Activated naive CD8-positive, alpha-beta T cell treated with anti-CD3 and anti-CD28 coated beads, Interleukin-2, amount 10 ng/mL, durations not matched to agents 7 days and 5 days (primary cell): ENCODE measurements at places on chromosomes 3 and 15. TPM values are rescaled to one million over a fixed set of nuclear protein-coding genes. Genes with fewer than 3 reads are reported as not detected.

DNA sequence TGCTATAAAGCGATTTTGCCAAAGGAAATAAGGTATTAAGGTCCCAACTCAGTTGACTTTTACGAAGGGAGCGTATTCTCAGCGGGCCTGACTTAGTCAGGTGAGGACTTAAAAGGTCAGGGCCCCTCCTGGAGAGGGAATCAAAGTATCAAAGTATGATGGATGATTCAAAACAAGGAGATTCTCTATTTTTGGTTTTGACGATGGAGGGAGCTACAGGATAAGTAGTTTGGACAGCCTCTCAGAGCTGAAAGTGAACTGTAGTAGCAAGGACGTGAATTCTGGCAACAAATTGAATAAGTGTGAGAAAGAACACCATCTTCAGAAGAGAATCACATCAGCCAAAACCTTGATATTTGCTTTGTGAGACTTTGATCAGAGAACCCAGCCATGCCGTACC lies 1186.5 kb downstream of the SI start:
- H3K4me3 ChIP-seq: no peak overlapping the region
- H3K27me3 ChIP-seq: no peaks in the 10 kb centered on the region
- H3K27ac ChIP-seq: no peak overlapping the region
- no peaks in the 10 kb centered on the region for H3K4me1 ChIP-seq
- no peaks in the 10 kb centered on the region for H3K36me3 ChIP-seq

DNA sequence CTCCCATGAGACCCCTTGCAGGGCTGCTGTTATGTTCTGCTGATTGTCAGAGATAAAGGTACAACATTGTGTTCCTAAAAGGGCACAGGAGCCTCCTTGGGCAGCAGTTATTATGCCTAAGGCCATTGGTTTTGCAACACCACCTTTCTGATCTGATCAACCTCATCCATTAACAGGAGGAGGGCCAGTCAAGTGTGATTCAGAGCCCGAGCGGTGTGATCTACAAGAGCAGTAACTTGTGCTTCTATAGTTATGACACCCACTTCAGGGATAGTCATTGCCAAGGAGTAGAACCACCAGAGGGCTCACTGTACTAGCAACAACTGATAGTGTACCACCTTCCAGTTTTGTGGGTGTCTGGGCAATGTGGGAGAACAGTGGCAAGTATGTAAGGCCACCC lies 1457.9 kb upstream of the CADM2 start:
- H3K4me3 ChIP-seq: no peak overlapping the region
- H3K27me3 ChIP-seq: no peaks in the 10 kb centered on the region
- DNase-seq: no peak
- H3K36me3 ChIP-seq: no peaks in the 10 kb centered on the region
- no peak overlapping the region for H3K27ac ChIP-seq
- H3K4me1 ChIP-seq: no peaks in the 10 kb centered on the region

The SMARCC1 gene
- total RNA-seq: 82.8 TPM

DNA sequence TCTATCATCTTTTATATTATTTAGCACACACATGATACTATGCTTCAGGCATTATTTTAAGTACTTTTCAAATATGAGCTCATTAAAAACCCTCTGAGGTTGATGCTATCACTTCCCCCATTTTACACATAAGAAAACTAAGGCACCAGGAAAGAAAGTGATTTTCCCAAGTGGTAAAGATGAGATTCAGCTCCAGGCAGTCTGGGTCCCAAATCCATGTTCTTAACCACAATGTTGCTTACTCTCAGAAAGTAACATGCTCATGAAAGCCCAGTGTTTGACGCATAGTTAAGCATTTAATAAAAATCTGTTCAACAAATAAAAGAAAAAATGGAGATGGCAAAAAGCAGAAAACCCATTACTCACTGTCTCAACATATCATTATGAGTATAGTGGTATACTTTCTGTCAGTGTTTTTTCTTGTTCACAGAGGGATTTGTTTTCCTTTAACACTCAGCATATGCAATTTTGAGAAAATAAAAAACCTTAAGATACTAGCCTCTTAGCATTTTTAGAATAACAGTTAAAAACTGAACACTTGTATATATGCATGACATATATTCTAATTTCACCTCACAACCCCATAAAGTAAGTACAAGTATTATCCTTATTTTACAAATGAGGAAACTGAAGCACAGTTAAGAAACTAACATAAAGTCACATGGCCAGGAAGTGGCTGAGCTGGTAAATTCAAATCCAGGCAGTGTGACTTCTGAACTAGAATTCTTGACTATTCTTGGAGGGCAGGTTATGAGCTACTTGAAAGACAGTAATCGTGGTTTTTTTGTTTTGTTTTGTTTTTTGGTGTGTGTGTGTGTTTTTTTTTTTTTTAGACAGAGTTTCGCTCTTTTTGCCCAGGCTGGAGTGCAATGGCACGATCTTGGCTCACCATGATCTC lies 10.4 kb downstream of the PEAK1 start:
- no peak for DNase-seq
- H3K27ac ChIP-seq: peak overlapping the region; percentile 88
- H3K4me1 ChIP-seq: peaks cover 41% of the 10 kb centered on the region
- peak overlapping the region; percentile 61 for H3K4me3 ChIP-seq
- H3K27me3 ChIP-seq: no peaks in the 10 kb centered on the region
- peaks cover 17% of the 10 kb centered on the region for H3K36me3 ChIP-seq

The CSPG4 gene
- not detected for total RNA-seq

DNA sequence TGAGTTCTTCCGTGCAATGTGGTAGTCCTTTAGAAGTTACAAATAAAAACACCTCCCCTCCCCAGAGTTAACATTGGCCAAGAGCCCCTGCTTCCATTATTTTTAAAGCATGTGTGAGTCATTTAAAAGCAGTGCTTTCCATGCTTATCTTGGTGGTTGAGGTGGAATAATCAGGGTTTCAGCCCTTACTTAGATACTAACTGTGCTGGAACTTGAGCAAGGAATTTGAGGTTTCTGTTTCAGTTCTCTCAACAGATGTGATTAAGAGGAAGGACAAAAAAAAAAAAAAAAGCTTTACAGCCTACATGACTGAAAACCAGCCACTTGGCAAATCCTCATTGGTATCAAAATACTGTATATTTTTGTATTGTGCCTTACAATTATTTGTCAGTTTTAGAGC lies 64.5 kb downstream of the CGNL1 start:
- no peak overlapping the region for H3K4me3 ChIP-seq
- H3K27me3 ChIP-seq: peaks cover 25% of the 10 kb centered on the region
- H3K27ac ChIP-seq: no peak overlapping the region
- H3K4me1 ChIP-seq: no peaks in the 10 kb centered on the region

DNA sequence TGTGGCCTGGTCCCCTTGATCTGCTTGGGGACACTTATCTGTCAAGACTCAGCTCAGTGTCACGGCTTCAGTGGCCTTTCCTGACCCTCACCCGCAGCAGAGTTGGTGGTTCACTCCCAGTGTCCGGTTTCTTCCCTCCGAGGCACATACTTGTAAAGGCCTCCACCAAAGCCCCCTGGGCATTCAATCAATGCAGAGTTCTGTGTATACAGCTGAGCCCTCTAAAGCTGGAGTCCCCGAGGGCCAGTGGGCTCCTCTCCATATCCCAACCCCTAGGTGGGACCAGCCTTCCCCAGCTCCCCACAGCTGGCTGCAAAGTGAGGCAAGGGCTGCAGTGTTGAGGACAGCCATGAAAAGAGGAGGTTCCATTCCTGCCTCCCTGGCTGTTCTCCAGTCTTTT lies 70.9 kb upstream of the RGMA start:
- H3K27me3 ChIP-seq: peaks cover 13% of the 10 kb centered on the region
- H3K4me1 ChIP-seq: peaks cover 6% of the 10 kb centered on the region
- peaks cover 1% of the 10 kb centered on the region for H3K36me3 ChIP-seq
- no peak for DNase-seq

- peaks cover 48% of the 10 kb centered on the region for H3K36me3 ChIP-seq
- no peak overlapping the region for H3K4me3 ChIP-seq
- peaks cover 2% of the 10 kb centered on the region for H3K4me1 ChIP-seq
- no peaks in the 10 kb centered on the region for H3K27me3 ChIP-seq
These were observed 25.7 kb downstream of the CEP152 start for GRCh38 chr15:48785195-48785594.
